Panc1 (cell line): ENCODE measurements at places on chromosomes 3 and 15. TPM values are rescaled to one million over a fixed set of nuclear protein-coding genes. Genes with fewer than 3 reads are reported as not detected.

GRCh38 chr3:53016236-53016635 is 29.6 kb downstream of the SFMBT1 start:
- no peak overlapping the region for H3K27ac ChIP-seq
- H3K27me3 ChIP-seq, result no peaks in the 10 kb centered on the region
- no peak for DNase-seq
- no peaks in the 10 kb centered on the region for H3K36me3 ChIP-seq
- peaks cover 2% of the 10 kb centered on the region for H3K4me1 ChIP-seq
- H3K4me3 ChIP-seq, result no peak overlapping the region

- H3K4me3 ChIP-seq, result no peak overlapping the region
- H3K4me1 ChIP-seq, result no peaks in the 10 kb centered on the region
- DNase-seq, result no peak
- H3K27me3 ChIP-seq, result no peaks in the 10 kb centered on the region
- no peak overlapping the region for H3K27ac ChIP-seq
- no peaks in the 10 kb centered on the region for H3K36me3 ChIP-seq
Observed at GRCh38 chr3:31213869-31214486, 318.7 kb upstream of the STT3B start.

- no peaks in the 10 kb centered on the region for H3K4me1 ChIP-seq
- H3K27ac ChIP-seq, result no peak overlapping the region
- H3K36me3 ChIP-seq, result no peaks in the 10 kb centered on the region
- no peak for DNase-seq
- no peaks in the 10 kb centered on the region; the same call in 1 of the 2 replicates for H3K27me3 ChIP-seq
Observed at GRCh38 chr3:46380471-46381221, 9.9 kb downstream of the CCR5 start.

DNA sequence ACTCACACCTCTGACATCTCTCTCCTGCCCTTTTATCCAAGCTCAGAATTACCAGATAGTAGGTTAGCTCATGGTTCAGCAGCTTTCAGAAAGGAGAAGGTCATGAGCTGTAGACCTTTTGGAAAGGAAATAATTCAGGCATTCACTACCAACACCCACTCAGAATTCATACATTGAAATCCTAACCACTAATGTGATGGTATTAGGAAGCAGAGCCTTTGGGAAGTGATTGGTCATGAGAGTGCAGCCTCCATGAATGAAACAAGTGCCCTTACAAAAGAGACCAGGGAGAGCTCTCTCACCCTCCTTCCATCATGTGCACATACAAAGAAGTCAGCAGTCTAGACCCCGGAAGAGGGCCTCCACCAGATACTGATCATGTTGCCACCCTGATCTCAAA is 315.8 kb upstream of the CCDC54 start:
- no peak overlapping the region for H3K4me3 ChIP-seq
- no peak overlapping the region for H3K27ac ChIP-seq
- no peaks in the 10 kb centered on the region; the same call in 1 of the 2 replicates for H3K36me3 ChIP-seq
- H3K4me1 ChIP-seq, result no peaks in the 10 kb centered on the region

GRCh38 chr3:66411961-66412887 is 88.6 kb downstream of the LRIG1 start:
- no peak overlapping the region for H3K4me3 ChIP-seq
- no peak overlapping the region for H3K27ac ChIP-seq
- DNase-seq, result no peak
- H3K36me3 ChIP-seq, result no peaks in the 10 kb centered on the region
- H3K4me1 ChIP-seq, result no peaks in the 10 kb centered on the region

DNA sequence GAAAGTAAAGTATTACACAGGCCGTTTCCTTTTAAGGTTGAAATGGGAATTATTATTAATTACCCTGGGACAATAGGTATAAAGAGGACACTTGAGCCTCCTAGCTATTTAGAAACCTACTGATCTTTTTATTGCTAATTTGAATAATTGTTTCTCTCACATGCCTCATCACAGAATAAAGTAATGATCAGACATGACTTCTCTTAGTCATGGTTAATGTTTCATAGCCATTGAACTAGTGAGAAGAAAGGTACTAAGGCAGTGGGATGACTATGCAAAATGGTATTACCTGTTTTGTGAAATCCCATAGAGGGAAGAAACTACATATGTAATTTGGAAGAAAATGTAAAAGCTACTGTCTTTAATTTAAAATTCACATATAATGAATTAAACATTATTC is 85.6 kb downstream of the EPHA6 start:
- no peak for DNase-seq
- H3K4me3 ChIP-seq, result no peak overlapping the region
- H3K36me3 ChIP-seq, result no peaks in the 10 kb centered on the region
- no peaks in the 10 kb centered on the region for H3K4me1 ChIP-seq

DNA sequence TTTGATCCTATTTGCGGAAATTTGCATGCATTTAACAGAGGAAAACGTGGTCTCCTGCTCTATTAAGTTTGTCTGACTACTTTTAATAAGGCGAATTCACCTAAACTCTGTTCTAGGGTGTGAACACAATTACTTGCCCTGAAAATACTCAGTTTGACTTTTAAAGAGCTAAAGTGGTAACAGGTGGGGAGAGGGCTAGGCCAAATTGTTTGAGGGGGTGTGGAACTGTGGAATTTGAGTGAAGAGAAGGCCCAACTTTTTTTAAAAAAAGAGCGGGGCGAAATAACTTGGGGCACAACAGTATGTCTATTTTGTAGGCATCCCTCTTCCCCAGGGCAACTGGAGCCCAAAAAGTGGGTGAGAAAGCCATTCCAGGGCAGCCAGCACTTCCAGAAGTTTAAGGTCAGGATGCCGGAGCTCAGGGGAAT is 580 bp upstream of the FXR1 start:
- DNase-seq, result no peak
- peaks cover 26% of the 10 kb centered on the region for H3K4me1 ChIP-seq
- H3K4me3 ChIP-seq, result peak overlapping the region; percentile 92
- H3K36me3 ChIP-seq, result peaks cover 12% of the 10 kb centered on the region
- H3K27ac ChIP-seq, result peak overlapping the region; percentile 97
- no peaks in the 10 kb centered on the region for H3K27me3 ChIP-seq

DNA sequence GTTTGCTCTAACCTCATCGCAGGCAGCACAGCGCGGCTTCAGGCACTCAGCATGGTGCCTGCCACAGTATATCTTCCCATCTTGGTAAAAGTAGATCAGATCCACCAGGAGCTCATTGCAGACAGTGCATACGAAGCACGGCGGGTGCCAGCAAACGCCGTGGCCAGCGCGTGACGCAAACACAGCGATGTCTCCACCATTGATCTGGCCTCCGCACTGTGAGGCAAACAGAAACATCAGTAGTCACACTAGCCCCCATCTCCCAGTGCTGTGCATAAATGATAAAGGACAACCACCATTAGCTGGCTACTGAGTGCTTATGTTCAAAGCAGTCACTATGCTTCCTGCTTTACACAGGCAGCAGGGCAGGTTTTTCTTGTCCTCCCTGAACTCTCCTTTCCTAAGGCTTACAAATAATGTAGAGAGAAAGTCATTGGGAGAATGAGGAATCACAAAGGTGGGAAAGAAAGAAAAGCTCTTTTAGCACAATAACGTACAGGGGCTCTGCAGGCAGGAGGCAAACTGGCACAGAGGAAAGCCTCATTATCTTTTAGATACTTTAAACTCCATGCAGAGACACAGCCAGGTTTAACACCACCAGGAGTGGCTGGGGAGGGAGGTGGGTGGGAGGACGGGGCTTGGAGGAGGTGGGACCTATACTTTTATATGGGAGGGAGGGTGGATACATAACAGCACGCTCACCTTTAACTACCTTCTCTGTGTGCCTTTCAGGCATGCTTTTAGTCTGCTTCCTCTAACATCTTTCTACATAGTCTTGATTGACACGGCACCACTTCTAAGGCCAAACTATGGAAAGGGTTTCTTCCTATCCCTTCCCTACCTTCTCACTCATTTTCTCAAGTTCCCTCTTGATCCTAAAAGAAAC is 67.9 kb downstream of the PRICKLE2 start:
- no peak overlapping the region for H3K4me3 ChIP-seq
- no peaks in the 10 kb centered on the region for H3K36me3 ChIP-seq
- H3K27ac ChIP-seq, result no peak overlapping the region

GRCh38 chr3:195115600-195116406 is 155.2 kb downstream of the XXYLT1 start:
- H3K4me3 ChIP-seq, result no peak overlapping the region
- no peaks in the 10 kb centered on the region for H3K36me3 ChIP-seq
- no peaks in the 10 kb centered on the region for H3K27me3 ChIP-seq

DNA sequence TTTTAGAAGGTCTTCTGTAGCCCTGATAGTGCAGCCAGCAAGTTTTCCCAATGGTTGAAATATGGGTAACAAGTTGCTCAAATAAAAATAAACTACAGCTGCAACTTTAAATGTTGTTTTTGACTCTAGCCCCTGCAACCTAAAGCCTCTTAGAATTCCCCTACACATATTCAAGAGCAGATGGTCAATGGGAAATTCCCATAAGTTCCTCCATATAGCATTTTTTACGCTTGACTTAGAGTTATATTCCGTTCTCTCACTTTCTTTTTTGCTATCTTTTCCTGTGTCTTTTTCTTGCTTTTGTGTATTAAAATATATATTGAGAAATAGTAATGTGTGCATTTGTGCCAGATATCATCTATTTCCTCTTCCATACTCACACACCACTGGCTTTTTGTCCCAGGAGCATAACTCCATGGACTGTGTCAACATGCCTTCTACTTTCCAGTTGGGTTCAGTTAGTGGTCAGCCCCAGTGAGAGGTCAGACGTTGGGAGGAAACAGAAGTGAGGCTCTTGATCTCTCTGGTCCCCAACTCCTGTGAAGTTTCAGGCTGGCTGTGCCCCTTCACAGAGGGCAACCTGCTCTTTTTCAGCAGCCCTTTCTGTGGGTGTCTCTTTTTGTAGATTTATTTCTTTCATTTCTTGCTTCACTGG is 63.3 kb upstream of the TP63 start:
- no peaks in the 10 kb centered on the region for H3K36me3 ChIP-seq
- DNase-seq, result no peak
- no peaks in the 10 kb centered on the region for H3K4me1 ChIP-seq
- no peaks in the 10 kb centered on the region for H3K27me3 ChIP-seq
- H3K4me3 ChIP-seq, result no peak overlapping the region
- no peak overlapping the region for H3K27ac ChIP-seq

DNA sequence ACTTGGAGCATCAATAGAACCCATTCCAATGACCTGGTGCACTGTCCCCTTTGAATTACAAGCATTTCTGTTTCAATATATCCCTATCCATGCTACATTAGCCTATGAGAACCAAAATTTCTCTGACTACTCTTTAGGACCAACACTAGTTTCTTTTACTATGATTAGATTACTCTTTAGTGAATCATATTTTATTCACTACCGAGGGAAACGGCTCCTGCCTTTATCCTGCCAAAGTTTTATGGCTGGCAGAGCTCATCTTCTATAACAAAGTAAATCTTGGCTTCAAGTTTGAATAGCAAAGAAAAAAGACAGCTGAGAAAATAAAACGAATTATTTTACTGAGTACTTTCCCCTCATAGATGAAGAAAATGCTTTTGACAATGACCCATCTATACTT is 120.9 kb downstream of the SLC9A9 start:
- no peaks in the 10 kb centered on the region for H3K36me3 ChIP-seq
- H3K4me1 ChIP-seq, result no peaks in the 10 kb centered on the region
- H3K27me3 ChIP-seq, result no peaks in the 10 kb centered on the region
- no peak overlapping the region for H3K27ac ChIP-seq
- H3K4me3 ChIP-seq, result no peak overlapping the region
- no peak for DNase-seq

GRCh38 chr15:72237029-72237852 is 6.3 kb upstream of the PKM start:
- no peaks in the 10 kb centered on the region for H3K36me3 ChIP-seq
- H3K27me3 ChIP-seq, result no peaks in the 10 kb centered on the region
- H3K4me3 ChIP-seq, result no peak overlapping the region; the same call in 1 of the 2 replicates

GRCh38 chr3:135944831-135945230 is 20.7 kb upstream of the PPP2R3A start:
- H3K36me3 ChIP-seq, result no peaks in the 10 kb centered on the region
- no peaks in the 10 kb centered on the region for H3K4me1 ChIP-seq
- DNase-seq, result no peak

DNA sequence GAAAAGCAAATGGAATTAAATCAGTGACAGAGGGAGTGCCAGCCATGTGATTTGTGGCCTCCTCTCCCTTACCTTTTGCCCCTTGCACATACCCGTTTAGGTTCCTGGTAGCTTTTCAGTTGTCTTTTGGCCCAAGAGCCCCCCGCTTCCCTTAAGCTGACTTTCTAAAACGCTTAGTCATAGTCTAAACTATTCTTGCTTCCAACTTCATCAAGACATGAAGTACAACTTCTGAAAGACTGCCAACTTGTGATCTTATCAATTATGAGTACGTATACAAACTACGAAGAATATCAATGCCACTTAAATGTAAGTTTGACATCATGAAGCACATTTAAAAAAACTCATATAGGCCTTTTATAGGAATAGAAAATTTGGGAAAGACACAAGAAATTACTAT is 61.9 kb downstream of the EIF3J start:
- H3K4me1 ChIP-seq, result no peaks in the 10 kb centered on the region
- no peak for DNase-seq
- H3K4me3 ChIP-seq, result no peak overlapping the region
- peaks cover 4% of the 10 kb centered on the region for H3K36me3 ChIP-seq
- no peaks in the 10 kb centered on the region for H3K27me3 ChIP-seq

DNA sequence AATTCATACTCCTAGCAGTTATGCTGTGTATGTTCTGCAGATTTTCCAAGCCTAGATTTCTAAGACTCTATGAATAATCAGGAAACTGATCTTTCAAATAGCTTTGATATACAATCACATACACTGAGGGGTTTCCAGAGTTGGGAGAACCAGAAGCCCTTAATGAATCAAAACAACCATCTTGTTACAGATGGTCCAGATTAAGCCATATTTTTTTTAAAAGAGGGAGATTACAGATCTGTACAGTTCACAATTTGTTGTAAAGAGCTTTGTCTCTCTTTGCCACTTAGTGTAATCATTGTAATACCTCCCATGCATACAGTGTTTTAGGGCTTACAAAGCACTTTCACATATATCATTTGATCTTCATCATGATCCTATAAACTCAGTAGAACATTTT is 47.7 kb downstream of the CADPS start:
- H3K4me3 ChIP-seq, result no peak overlapping the region
- H3K27me3 ChIP-seq, result no peaks in the 10 kb centered on the region
- H3K36me3 ChIP-seq, result no peaks in the 10 kb centered on the region
- H3K4me1 ChIP-seq, result no peaks in the 10 kb centered on the region
- H3K27ac ChIP-seq, result no peak overlapping the region

- DNase-seq, result no peak
- no peaks in the 10 kb centered on the region for H3K4me1 ChIP-seq
- H3K27ac ChIP-seq, result no peak overlapping the region
- H3K27me3 ChIP-seq, result no peaks in the 10 kb centered on the region
Observed at GRCh38 chr3:175192536-175192935, 333.4 kb downstream of the NAALADL2 start.

GABRR3 gene
- not detected for total RNA-seq

GXYLT2 gene
- 6.1 TPM for total RNA-seq

ROPN1 gene
- not detected for total RNA-seq

CLSTN2 gene
- 0.03 TPM for total RNA-seq

MORC1 gene
- not detected for total RNA-seq

POC1A gene
- total RNA-seq, result 25.7 TPM

CCDC54 gene
- not detected for total RNA-seq

HTR3E gene
- total RNA-seq, result not detected
